ENCODE measurements at places on chromosomes 5 and 9.
A peak's percentile ranks its signal among the peaks of the same experiment; 100 is the strongest.

GRCh38 chr9:120383999-120384924, 195.7 kb downstream of the CDK5RAP2 start:
- peak; percentile 59 for DNase-seq

DNA sequence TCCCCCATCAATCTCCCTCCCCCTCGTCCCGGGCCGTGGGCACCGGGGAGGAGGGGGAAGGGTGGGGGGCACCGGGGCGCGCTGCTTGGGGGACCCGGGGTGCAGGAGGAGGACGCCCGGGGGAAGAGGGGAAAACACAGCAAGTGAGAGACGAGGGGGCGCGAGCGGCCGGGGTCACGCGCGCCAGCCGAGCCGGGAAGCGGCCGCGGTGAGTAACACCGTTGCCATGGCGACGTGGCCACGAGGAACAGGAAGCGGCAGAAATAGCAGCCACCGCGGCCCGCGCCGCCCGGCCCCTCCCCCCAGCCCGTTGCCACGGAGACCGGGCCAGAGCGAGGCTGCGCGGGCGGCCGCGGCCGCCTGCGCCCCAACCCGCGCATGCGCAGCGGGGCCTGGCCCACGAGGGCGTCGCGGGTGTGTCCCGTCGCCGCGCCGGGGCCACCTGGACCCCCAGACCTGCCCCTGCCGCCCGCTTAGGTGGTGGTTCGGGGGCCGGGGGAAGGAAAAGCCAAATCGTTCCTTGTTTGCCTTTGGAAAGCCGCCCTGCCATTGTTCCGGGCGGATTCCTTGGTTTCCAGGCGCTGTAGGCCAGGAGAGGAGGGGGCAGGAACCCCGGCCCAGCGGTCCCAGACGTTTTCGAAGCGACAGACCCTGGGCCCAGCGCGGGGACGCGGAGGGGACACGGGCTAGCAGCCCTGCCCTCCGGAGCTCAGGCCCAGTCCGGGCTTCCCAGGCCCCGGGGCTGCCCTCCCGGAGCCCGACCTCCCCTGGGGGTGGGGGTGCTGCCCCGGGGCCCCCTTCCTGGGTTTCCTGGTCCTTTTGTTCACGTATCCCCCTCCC, 207.1 kb downstream of the C9orf50 start:
- DNase-seq: peak; percentile 95

- peak; percentile 13 for DNase-seq
Observed at GRCh38 chr5:96388176-96388575, 44.9 kb downstream of the PCSK1 start.

DNA sequence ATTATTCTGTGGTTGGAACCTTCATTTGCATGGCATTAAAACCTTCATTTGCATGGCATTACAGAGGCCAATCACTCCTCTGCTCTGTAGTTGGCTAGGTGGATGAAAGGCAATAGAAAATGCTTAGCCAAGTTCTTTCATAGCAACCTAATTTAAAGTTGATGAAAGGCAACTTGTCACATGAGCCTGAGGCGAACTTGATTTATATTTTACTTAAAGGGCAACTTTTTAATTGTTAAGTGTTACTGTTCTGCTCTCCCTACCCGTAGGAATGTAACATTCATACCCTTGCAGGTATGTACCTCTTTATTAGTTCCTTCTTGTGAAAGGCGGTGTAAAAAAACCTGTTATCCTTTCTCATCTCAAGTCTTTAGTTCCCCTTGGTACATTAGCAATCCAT, 7.9 kb upstream of the ERMP1 start:
- no peak for DNase-seq

GRCh38 chr5:40871177-40871576, 30.0 kb downstream of the CARD6 start:
- DNase-seq: peak; percentile 23

- DNase-seq: no peak
Observed at GRCh38 chr5:97834561-97834960, 651.5 kb upstream of the RIOK2 start.

Data from fibroblast of the aortic adventitia (primary cell).